Omental fat pad (tissue), 4 donors: ENCODE measurements at places on chromosomes 5 and 9.
A peak's percentile ranks its signal among the peaks of the same experiment; 100 is the strongest.

GRCh38 chr9:77221431-77221830 is 44.1 kb downstream of the VPS13A start:
- no peak for DNase-seq

- DNase-seq, result no peak
These were observed 132.7 kb upstream of the DMRT1 start for GRCh38 chr9:708551-709432.

DNA sequence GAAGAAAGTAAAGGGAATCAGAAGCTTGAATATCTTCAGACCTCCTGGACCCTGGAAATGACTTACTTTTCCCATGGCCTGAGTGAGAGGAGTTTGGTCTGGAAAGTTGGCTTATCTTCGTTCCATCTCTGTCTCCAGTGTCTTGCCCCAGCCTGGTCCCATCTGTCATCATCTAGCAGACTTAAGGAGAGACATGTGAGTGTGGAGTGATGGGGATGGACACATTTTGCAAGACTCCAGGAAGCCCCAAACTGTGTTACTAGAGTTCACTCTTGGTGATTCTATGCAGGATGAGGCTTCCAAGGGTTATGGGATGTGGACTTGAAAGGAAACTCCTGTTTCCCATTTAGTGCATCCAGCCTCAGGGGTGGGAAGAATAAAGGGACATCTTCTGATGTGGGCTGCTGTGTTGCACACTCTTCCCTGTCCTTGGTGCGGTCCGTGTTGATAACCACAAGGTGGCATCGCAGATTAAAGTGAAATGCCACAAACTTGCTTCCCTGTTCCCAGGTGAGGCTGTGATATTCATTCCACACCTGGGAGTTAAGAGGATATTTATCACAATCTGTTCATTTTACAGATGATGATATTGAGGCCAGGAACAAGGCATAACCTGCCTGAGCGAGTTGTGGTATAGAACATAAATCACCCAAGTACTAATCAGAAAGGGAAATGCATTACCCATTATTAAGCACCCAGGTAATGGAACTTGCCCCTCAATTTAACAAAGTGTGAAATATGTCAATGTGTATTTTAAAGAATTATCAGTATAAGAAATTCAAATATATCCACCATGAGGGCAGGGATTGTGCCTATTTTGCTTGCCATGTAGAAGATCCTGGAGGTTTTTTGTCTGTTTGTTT is 269.9 kb upstream of the PAPPA start:
- no peak for DNase-seq

- DNase-seq, result no peak
These were observed 143.2 kb downstream of the RMI1 start for GRCh38 chr9:84123648-84124406.

- DNase-seq, result no peak
These were observed 687.1 kb downstream of the TAF11L14 start for GRCh38 chr5:18321262-18321942.

- no peak for DNase-seq
These were observed 2.5 kb upstream of the HRH2 start for GRCh38 chr5:175655411-175655810.

DNA sequence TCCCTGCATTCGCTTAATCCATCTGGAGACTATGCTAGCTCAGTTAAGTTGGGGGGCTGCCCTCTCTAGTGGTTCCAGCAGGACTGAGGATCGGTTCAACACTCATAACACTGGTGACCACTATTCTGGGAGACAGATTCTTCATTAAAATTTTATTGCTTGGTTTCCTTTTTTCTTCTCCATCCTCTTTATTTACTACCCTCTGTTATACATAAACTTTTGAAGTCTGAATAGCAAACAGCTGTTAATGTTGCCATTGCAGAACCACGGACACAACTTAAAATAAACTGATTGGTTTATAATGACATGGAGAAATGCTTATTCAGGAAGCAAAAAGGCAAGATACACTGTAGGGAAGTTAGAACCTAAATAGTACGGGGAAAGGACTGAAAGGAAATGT is 22.1 kb downstream of the IQGAP2 start:
- DNase-seq, result no peak

DNA sequence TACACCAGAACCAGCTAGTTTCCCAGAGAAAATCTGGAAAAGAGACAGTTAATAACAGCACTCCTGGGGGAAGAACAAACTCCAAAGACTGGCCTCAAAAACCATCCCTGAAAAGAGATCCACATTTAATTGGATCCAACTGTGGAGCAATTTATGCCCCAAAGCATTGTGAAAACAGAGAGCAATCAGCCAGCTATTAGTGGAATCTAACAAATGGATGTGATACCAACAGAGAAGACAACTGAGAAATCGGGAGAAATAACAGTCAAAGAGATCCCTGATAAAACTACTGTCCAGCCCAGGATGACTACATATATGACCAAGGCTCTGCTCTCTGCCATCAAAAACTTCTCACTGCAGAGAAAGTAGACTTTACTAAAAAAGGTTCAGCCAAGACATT is 40.5 kb upstream of the TRIO start:
- no peak for DNase-seq

- DNase-seq, result no peak
These were observed 130.6 kb downstream of the DTWD2 start for GRCh38 chr5:118857700-118858099.

- DNase-seq, result peak; percentile 75
These were observed 12.5 kb downstream of the OR2S2 start for GRCh38 chr9:35945341-35946018.

DNA sequence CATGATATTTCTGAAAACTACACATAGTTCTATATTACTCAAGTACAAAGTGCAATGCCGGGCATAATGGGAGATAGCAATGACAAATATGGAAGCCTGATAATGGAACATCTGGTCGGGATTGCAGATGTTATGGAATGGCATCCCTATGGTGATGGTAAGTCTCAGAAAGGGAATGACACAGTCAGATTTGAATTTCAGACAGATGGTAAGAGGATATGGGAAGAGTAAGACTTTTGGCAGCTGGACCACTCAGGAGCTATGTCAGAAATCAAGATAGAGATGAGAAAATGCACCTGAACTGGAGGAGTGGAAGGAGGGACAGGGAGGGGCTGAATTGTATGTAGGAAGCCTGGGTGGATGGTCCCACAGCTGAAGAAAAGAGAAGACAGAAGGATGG is 200.0 kb downstream of the DTWD2 start:
- DNase-seq, result no peak

DNA sequence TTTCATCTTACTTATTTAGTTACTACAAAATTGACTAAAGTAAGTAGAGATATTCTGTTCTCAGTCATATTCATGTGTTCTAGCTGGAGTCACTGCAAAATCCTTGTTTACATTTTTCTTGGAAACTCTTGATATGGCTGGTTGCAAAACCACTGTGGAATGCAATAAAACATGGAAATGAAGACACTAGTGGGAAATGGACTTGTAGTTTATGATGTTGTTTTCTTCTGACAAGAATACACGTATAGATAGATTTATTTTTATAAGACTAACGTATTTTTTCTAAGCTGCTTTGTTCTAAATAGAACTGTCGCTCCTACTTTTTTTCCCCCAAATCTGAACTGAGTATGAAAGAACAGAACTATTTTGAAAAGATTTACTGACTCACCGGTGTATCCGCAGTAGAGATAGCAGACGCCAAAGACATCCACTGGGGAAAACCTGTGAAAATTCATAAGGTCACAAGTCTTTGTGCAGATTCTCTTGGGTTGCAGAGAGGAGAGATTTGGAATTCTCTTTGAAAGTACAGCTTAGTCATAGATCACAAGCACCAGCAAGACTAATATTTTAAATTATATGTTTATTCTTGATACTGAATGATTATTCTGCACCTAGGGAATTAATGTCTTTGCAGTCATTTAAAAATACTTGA is 119.6 kb upstream of the TAF11L2 start:
- DNase-seq, result no peak

- DNase-seq, result no peak
These were observed at the start of gene CXCL14 for GRCh38 chr5:135578685-135579341. Gene CXCL14 (minus strand): TSS chr5:135578991. CDS start chr5:135578778, 213 bp downstream.

DNA sequence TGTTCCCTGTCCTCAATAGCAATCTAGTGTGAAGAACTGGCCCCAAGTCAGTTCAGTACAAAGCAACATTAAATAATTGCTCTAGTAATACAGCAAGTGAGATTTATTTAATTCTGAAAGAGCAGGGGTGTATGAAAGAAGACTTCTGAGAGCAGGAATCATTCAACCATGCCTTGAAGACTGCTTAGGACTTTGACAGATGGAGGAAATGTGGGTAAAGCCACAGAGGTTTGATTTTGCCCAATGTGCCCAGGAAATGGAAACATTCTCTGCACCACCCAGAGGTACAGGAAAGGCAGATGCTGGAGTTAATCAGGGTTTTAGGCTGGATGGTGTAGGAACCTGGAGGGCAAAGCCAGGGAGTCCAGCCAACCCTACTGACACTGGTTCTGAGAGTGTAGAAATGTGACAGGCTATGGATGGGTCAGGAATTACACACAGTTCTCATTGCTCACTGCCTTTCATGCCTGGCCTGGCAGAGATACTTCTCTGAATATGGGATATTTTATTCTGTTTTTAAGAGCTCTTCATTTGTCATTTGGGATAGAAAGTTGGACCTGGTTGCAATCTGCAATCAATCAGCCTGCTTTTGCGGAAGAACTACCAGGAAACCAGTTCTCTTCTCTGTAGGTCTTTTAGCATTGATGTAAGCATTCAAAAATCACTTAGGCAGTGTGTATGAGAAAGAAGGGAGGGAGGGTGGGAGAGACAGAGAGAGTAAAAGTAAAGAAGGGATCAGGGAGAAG is 88.3 kb downstream of the BRINP1 start:
- DNase-seq, result no peak

- DNase-seq, result no peak
These were observed 561.4 kb downstream of the CAAP1 start for GRCh38 chr9:26331223-26331622.

GRCh38 chr5:151151793-151152192 is 5.8 kb downstream of the ANXA6 start:
- no peak for DNase-seq

DNA sequence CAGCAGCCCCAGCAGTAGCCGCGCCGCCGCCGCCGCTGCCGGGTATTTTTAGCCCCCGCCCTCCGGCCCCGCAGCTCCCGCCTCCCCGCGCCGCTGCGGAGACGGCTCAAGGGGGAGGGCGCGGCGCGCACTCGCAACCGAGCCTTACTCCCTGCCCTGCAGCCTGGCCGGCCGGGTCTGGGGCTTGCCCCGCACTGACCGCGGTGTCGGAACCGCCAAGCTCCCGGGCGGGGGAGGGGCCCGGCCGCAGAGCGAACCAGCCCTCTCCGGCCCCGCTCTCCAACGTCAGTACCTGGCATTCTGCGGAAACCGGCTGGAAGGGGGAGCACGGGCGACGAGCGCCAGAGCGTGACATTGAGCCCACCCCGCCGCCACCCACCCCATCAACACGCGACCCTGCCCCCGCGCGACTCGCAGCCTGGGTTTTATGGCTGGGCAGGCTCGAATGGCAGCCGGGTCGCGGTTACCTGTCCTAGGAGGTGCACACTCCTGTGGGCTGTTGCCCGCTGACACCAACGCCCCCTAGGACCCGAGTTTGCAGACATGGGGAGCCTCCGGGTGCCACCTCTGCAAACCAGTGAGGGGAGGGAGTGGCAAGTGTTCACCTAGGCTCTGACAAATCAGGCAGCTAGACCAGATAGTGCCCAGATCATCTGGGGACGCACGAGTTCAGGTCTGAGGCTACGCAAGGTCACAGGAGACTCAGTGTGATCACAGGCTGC is at the start of gene ACSL6:
ACSL6 (minus strand) TSS at position 37 of the 722 bp plus-strand sequence. CDS start 105 bp downstream, outside the sequence.
- DNase-seq, result no peak

- no peak for DNase-seq
These were observed 649.4 kb downstream of the CDH9 start for GRCh38 chr5:26388976-26389375.

DNA sequence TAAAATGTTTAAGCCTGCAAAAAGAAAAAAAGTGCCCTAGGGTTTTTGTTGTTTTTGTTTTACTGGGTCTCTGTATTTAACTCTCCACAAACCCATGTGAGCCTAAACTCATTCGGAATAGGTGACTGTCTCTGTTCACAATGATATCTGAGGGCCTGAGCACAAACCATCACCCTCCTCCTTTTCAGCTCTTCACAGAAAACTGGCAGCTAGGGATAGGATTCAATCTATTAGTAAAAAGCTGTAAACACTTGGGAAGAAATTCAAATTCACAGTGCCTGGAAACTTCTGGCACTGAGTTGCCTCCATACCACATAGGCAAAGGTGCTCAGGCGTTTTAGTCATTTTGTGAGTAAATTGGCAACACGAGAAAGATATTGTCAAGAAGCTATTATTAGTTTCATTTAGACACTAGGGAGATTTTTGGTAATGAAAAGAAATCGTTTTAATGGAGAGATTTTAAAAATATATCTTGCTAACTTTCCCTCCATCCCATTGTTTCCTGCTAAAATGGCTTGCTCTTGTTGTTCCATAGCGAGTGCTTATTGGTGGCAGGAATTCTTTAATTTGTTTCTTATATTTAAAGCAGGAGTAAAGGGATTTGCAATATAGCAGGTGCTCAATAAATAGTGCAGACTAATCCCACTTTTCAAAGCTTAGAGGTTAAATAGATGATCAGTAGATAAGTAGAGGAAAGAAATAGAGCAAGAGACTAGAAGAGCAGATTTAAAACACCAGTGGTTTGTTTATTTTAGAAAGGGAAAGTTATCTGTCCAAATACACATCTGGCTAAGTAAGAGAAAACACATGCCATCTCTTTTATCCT is 9.7 kb downstream of the FOXD1 start:
- DNase-seq, result no peak

GRCh38 chr5:109743041-109743531 is 53.4 kb downstream of the MAN2A1 start:
- no peak for DNase-seq

DNA sequence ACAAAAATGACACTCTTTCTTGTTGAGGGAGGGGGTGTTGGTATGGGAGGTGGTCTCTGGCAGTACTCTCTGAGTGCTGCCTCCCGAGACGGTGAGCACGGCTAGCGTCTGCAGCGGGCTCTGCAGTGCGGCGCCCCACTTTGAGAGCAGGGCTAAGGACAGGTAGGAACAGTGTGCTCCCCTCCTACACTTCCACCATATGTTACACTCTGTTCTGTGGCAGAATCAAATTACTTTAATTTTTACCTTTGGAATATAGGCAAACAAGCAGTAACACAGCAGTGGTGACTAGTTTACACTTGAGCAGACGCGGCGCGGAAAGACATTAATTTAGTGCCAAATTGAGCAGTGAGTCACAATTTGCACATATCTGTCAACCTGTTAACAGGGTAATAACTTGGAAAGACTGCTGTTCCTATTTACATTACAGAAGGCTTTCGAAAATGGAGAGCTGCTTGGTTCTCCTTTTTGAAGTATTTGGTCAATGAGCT is 136.3 kb downstream of the MED27 start:
- no peak for DNase-seq

GRCh38 chr5:158519433-158520021 is 580.2 kb downstream of the EBF1 start:
- no peak for DNase-seq

- no peak for DNase-seq
These were observed 57.0 kb downstream of the ECPAS start for GRCh38 chr9:111427186-111427585.
